ENCODE measurements at places on chromosomes 2 and 18.
A peak's percentile ranks its signal among the peaks of the same experiment; 100 is the strongest.

- no peak for DNase-seq
These were observed 51.3 kb downstream of the USP34 start for GRCh38 chr2:61419570-61419969.

- DNase-seq = no peak
These were observed 34.1 kb upstream of the SP3 start for GRCh38 chr2:173999272-173999671.

GRCh38 chr2:65668744-65669143 is 236.3 kb upstream of the SPRED2 start:
- no peak for DNase-seq

DNA sequence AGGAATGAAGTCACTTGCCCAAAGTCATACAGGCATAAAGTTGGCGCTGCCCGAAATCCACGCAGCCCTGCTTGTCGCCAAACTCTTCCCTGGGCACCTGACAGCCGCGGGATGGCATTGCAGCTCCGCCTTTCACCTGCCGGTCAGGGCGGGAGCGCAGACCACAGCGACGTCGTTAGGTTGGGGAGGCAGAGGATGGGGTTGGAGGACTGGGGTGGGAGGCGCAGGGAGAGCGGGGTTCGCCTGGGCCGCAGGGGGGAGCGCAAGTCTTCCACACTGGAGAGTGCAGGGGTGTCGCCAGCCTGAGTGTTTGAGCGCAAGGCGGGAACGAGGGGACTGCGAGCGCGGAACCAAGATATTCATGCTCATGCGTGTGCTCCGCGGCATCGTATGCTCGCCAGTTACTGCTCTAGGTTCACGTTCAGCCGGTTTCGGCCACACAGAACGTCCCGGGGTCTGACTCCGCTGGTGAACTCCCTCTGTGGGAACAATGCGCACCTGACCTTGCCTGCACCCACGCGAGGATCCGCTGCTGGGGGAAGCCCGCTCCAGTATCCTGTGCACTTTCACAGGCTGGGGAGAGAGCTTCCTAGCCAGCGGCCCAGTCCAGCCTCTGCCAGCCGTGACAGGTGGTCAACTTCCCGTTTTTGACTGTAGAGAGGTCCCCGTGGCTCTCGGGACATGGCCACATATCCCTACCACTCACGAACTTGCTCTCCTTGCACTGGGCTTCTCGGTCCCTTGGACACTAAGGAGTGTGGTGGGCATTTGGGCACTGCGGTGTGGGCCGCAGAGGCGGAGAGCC is 767 bp upstream of the NPPC start:
- DNase-seq = no peak

GRCh38 chr2:96739633-96740428 is at the start of gene LMAN2L:
TSS of gene LMAN2L (minus strand) at chr2:96740064. CDS start at chr2:96740040, 24 bp downstream.
- DNase-seq = peak; percentile 97

- no peak for DNase-seq
These were observed 28.6 kb downstream of the CTIF start for GRCh38 chr18:48567388-48567787.

- no peak for DNase-seq
These were observed 16.5 kb downstream of the TWIST2 start for GRCh38 chr2:238864207-238865014.

DNA sequence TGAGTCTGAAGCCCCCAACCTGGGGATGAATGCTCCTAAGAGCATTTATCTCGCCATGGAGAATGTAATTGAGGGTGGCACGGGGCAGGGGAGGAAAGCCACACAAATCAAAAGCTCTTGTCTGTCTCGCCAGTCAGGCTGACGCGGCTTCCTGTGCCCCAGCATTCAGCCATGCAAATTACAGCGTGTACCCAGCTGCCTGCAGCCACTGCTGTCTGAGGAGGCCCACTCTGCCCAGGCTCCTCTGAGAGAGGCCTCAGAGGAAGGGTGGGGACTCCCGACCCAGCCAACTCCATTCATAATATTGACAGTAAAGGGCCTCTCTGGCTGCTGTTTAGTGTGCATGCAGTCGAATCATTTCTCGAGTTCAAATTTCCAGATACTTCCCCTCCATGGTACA is 22.0 kb downstream of the SMAD7 start:
- DNase-seq = peak; percentile 53

GRCh38 chr18:37529863-37530262 is 35.7 kb downstream of the CELF4 start:
- DNase-seq = no peak

GRCh38 chr18:2002604-2003003 is 568.7 kb downstream of the METTL4 start:
- no peak for DNase-seq

GRCh38 chr2:106232638-106233349 is 38.7 kb upstream of the UXS1 start:
- DNase-seq = no peak

DNA sequence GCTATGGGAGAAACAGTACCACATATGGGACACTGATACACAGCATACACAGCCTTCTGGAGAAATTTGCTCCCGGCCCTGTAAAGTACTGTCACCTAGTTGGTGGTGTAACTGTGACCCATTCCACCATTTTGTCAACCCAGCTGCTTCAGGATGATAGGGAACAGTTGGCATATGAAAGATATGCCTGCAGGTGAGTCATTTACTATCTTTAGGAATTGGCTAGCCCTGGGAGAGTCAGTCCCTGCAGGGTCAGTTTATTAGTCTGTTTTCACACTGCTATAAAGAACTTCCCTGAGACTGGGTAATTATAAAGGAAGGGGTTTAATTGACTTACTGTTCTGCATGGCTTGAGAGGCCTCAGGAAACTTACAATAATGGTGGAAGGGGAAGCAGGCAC is 30.0 kb upstream of the PTPRM start:
- DNase-seq = no peak

Measured in activated CD8-positive, alpha-beta memory T cell treated with anti-CD3 and anti-CD28 coated beads for 4 hours (primary cell).